ENCODE measurements at places on chromosomes 3 and 15. TPM values are rescaled to one million over a fixed set of nuclear protein-coding genes. Genes with fewer than 3 reads are reported as not detected.
A peak's percentile ranks its signal among the peaks of the same experiment; 100 is the strongest.

Gene PP2D1
- total RNA-seq: not detected

- DNase-seq: peak; percentile 29
Measured at GRCh38 chr3:188197388-188197847, 43.5 kb downstream of the LPP start.

- DNase-seq: no peak
Measured at GRCh38 chr15:75361361-75361988, 6.9 kb downstream of the MAN2C1 start.

GRCh38 chr3:58418227-58418626, 15.4 kb downstream of the PDHB start:
- no peak for DNase-seq

- peak; percentile 92 for DNase-seq
Measured at GRCh38 chr15:62889734-62890505, 152.6 kb upstream of the TPM1 start.

- DNase-seq: no peak
Measured at GRCh38 chr3:152969557-152970300, 134.8 kb downstream of the P2RY1 start.

DNA sequence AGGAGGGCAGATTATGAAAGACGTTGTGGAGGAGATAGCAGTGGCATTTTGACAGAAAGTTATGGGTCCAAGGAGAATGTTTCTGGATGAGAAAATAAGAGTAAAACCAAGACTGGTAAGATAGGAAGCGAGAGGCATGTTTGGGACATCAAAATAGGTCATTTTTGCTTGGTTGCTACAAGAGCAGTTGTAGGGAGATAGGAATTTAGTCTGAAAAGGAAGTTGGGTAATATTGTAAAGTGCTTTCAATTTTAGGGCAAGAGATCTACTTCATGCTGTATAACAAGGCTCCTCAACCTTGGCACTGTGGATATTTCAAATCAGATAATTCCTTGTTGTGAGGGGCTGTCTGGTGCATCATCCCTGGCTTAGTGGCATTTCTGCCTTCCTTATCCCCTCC, 118.0 kb upstream of the DPH6 start:
- DNase-seq: no peak

GRCh38 chr15:81530271-81530691, 156.3 kb upstream of the TMC3 start:
- DNase-seq: peak; percentile 10

GRCh38 chr3:130979117-130979516, 47.5 kb downstream of the ASTE1 start:
- no peak for DNase-seq

- no peak for DNase-seq
Measured at GRCh38 chr15:78084449-78084750, 6.9 kb upstream of the TBC1D2B start.

DNA sequence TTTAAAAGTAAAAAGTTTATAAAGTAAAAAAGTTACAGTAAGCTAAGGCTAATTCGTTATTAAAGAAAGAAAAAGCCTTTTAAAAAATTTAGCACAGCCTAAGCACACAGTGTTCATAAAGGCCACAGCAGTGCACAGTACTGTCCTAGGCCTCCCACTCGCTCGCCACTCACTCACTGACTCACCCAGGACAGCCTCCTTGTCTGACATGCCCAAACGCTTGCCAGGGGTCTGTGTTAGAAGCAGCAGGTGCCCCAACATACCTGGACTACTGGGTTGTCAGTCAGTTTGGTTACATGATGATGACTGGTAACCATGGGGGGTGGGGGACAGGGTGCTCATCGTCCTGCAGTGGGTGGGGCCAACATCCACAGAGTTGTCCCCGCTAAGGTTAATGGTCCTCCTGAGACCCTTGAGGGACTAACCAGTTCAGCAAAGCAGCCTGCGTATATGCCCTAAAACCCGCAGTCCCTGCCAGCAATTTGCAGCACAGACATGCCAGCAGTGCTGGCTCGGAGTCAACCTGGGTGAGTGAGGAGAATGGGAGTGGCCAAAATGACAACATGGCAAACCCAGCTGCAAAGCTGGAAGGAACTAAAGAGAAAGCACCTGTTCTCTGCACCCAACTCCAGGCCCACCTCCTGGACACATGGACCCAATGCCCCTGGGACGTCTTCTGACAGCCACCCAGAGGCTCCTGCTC, 49.2 kb downstream of the CYFIP1 start:
- DNase-seq: no peak

DNA sequence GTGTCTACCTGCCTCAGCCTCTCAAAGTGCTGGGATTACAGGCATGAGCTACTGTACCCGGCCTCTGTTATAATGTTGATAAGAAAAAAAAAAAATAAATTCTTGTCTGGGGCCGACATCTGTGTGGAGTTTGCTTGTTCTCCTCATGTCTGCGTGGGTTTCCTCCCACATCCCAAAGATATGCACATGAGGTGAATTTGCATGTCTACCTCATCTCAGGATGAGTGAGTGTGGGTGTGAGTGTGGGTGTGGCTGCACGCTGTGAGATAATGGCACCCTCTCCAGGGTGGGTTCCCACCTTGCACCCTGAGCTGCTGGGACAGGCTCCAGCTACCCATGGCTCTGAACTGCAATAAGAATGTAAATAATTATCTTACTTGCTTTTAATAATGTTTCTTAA, 25.9 kb upstream of the UACA start:
- no peak for DNase-seq

Gene SLC9C1
- total RNA-seq: 0.09 TPM

- no peak for DNase-seq
Measured at GRCh38 chr3:4721511-4721911, 228.4 kb downstream of the ITPR1 start.

- no peak for DNase-seq
Measured at GRCh38 chr3:193941486-193941885, 194.5 kb upstream of the HES1 start.

GRCh38 chr15:25501828-25502446, 63.1 kb upstream of the UBE3A start:
- DNase-seq: peak; percentile 32

DNA sequence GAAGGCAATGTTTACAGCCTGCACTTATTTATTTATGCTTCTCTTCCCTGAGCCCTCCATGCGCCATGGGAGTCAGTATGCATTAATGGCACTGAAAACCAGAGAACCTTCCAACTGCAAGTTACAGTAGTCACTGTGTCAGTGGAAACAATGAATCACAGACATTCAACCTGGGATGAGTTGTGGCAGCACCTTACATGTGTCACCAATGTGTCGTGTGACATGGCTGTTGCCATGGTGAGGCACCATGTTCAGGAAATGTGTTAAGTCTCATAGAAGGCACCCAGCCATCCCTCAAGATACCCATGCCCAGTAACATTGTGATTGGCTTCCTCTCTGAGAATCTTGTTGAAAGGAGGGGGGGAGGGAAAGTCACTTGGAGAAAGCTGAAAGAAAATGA, 105.0 kb downstream of the FOXP1 start:
- DNase-seq: no peak

- no peak for DNase-seq
Measured at GRCh38 chr3:45227946-45228345, 1.9 kb upstream of the TMEM158 start.

Gene PLCH1
- total RNA-seq: not detected

Gene GRIP2
- total RNA-seq: not detected

DNA sequence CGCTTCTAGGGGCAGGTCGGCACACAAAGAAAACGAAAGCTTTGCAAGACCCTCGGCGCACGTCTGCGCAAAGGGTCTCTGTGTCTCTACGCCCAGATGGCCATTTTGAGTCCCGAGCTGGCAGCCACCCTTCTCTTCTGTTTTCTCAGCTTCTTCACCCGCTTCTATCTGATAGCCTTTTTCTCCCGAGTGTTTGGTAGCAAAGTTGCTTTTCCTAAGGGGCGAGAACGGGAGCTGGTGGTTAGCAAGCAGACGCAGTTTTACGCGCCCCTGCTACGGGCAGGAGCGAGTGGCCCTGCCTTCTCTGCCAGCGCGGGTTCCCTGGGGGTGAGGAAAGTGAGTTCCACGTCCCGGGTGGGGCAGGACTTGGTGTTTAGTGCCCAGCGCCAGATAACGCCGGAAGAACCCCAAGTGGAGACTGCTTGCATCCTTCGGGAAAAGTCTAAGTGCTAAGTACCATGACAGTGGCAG, 2.9 kb upstream of the MKRN2 start:
- DNase-seq: peak; percentile 62

DNA sequence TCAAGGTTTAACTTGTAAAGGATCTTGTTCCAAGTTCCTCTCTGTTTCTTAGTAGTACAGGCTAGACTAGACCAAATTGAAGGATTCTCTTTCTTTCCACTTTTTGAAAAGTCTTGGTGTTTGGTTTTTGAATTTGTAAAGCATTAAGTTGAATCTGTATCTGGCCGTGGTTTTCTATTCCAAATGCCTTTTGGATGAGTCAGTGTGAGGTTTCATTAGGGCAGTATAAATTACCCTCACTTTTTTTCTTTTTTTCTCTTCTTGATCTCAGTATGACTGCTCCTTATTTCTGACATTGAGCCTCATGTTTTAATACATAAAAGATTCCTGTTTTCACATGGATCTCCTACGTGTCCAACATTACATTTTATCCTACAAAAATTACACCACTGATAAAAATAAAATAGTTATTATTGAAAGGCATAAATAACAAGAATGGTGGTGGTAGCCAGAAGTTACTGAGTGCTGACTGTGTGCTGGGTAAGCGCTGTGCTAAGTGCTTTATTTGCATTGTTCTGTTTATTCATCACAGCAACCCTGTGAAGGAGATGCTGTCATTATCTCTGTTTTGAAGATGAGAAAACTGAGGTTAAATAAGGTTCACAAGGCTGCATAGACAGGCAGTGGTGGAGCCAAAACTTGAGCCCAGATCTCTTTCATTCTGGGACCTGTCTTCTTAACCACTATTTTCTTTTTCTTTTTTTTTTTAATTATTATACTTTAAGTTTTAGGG, 48.3 kb downstream of the MITF start:
- peak; percentile 75 for DNase-seq

DNA sequence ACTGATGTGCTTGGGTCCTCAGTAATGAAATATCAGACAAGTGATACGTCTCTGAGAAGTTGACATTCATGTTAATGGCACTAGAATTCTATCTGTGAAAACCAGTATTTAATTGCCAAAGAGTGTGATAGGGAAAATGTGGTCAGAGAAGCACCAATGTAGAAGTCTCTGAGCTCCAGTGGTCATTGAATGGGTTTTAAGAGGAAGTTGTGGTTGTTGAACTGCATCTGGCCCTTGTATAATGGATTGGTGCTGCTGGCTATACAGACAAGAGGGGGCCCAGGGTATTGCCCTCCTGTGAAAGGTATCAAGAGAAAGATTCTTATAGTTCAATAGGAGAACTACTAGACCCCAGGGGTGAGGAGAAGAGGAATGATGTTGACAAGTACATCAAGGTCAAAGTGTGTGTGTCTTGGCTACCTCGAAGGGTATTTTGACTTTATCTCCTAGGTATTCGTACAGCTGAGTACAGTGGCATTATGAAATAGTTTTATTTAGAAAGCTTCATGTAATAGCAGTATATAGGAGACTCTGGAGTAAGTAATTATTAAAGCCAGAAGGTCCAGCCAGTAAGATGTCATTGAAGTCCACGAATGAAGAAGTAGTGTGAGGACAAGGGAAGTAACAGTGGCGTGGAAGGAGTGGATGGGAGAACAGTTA, 47.1 kb downstream of the CHD2 start:
- no peak for DNase-seq

Gene TRNT1
- total RNA-seq: 21.3 TPM

Gene SLC51B
- total RNA-seq: not detected

Gene WDR53
- 13.0 TPM for total RNA-seq

Gene GOLGA8J
- not detected for total RNA-seq

DNA sequence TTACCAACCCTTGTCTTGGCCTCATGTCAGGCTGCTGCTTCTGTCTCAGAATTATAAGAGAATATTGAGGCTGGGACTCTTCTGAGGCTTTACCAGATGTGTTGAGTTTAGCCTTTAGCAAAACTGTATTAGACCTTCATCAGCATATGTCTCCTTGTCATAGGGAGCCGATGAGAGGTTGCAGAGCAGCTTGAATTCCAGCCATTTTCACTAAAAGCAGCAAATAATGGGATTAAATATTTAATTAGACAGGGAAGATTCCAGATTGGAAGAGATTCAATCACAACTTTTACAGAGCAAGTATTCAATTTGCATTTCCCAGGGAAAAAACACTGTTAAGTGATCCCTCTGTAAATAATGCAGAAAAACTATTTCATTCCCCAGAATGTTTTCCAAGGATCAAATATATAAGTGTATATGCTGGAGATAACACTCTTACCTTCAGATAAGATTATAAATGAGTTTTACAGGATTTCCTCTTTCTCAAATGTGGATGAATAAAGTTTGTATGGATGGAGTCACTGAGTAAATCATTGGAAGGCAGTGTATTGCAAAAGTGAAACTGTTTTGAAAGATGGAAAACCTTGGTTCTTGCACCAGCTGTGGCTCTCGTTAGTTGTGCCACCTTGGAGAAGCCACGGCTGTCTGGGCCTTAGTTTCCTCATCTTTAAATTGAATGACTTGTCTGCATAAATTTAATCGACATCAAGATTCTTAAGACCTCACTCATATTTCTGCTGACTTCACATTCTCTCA, 466.4 kb upstream of the SGO1 start:
- DNase-seq: no peak

Gene MOBP
- 0.44 TPM for total RNA-seq

DNA sequence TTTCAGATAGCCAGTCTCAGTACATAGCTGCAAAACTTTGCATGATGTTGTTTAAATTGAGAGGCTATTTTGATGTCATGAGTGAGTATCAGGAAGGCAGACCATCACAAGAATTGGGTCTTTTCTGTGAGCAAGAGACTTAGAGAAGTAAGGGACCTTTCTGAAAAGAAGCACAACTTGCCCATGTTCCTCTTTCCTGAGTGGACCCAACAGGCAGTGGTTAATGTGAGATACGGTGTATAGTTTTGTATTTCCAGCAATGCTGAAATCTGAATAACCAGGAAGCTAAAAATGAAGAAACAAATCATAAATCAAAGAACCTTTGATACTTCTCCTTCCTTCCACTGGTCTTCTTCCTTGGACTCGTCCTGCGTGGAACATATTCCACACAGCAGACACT, 25.1 kb downstream of the MCTP2 start:
- DNase-seq: no peak

DNA sequence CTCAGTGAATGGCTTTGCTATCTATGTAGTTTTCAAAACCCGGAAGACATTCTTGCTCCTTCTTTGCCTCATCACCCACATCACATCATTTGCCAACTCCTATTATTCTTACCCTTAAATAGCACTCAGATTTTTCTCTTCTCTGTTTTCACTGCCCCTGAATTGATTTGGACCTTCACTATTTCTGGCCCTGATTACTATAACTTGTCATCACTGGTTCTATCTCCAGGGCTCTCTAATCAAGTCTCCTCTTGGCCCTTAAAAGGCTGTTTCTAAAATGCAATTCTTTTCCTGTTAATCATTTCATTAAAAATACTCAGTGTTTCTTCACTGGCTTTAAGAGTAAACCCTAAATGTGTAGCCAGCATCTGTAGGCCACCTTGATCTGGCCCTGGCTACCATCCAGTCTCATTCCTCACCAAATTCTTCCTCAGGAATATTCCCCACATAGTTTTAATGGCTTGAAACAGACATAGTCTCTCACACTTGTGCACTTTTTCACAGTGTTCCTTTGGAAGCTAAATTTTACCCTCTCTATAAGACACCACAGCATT, 437.1 kb upstream of the CBLB start:
- no peak for DNase-seq

Data from endothelial cell of umbilical vein (primary cell).